ENCODE measurements at places on chromosomes 3 and 15.

GRCh38 chr3:46370839-46371518 lies at the start of gene CCR5:
TSS of gene CCR5 (plus strand) at chr3:46370946. CDS start at chr3:46372903, 1,957 bp downstream.
- no peak for DNase-seq

DNA sequence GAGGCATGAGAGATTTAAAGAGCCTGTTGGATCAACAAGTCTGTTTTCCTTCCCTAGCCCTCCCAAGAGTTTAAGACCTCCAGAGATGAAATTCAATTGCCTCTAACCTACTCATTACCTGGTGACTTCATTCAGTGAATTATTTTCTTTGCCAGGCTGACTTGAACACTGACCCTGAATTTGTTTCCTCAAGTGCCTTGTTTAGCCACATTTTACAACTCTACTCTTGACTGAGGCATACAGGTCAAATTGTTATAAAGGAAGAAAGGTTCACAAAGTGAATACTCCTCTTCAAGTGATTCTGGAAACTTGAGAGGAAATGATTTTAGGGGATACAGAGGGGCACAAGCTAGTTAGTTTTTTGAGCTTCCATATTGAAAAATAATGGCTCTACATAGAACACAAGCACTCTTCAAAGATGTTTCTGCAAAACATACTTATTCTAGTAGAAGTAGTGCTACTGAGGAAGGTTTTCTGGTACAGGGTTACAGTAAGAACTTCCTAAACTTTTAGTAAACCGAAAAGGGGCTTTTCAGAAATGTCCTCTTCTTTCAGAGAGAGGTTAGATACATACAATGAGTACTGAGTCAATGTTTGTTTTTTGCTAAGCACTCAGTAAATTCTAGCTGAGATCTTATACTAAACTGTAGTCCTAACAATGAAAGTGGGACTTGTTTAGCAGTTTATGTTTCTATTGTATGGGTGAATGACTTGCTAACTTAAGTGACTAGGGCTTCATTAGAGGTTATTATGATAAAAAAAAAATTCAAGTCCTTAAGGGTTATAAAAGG lies 137.4 kb upstream of the SATB1 start:
- DNase-seq: no peak

- DNase-seq: no peak
Measured at GRCh38 chr15:73941871-73942635, 15.8 kb downstream of the LOXL1 start.

DNA sequence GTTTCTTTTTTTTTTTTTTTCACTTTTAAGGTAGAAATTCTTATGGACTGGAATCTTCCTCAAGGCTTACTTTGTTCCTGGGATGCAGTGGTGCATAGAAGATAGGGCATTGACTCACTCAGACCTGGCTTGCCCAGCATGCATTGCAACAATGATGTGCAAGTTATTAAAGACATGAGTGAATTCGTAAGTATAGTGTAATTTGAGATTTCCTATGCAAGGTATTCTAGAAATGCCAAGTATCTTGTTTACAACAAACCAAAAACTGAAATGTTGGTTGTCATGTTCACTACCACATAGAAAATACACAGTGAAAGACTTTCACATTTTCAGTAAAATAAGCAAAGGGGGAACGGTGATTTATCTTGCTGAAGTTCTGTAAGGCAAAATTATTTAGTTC lies 56.5 kb upstream of the FNDC3B start:
- no peak for DNase-seq

- DNase-seq: no peak
Measured at GRCh38 chr3:177789500-177789899, 592.2 kb upstream of the TBL1XR1 start.

GRCh38 chr15:36126194-36126593 lies 453.2 kb upstream of the CDIN1 start:
- no peak for DNase-seq

Measured in stimulated activated CD4-positive, alpha-beta T cell treated with anti-CD3 and anti-CD28 coated beads, TNF-alpha, amount 100 ng/mL, for 48 hours (primary cell).